Stimulated activated CD8-positive, alpha-beta memory T cell treated with anti-CD3 and anti-CD28 coated beads, Interleukin-12 subunit alpha, Interleukin-12 subunit beta, amount 100 ng/mL, for 1 hour (primary cell): ENCODE measurements at places on chromosomes 12 and 14.

GRCh38 chr14:34971801-34972200, 11.0 kb upstream of the SRP54 start:
- DNase-seq: no peak

DNA sequence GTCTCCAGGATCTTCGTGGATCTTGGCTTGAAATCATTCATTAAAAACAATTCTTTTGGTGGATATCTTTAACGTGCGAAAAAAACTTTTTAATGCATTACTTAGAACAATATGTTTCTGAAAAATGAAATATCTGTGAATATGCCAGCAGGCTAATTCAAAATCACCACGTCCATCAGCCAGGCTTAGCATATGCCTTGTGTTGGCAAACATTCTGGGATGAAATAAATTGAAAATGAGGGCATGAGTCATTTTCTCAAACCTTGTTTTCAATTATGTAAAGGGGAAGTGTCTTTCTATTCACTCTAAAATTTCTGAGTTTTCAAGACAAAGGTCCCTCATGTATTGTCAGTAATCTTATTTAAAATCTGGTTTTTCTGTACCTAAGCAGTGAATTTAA, 393.9 kb downstream of the PAWR start:
- DNase-seq: no peak

DNA sequence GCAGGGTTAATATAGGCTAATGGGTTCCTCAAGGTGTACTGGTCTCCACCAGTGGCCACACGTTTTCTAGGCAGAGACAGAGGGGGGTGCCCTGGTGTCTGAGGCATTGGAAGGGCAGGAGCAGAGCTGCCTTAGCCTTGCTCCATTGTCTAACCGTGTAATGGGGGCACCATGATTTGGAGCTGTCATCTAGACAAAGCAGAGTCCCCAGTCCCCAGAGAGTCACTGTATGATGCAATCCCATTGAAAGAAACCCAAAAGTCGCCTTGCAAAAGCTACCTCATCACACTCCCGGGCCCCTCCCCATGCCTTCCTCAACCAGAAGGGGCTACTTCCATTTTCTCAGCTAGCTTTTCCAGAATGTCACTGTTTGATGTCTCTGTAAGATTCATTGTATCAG, 487.1 kb downstream of the AACS start:
- DNase-seq: no peak

- DNase-seq: no peak
Measured at GRCh38 chr12:54444206-54444605, 25.1 kb upstream of the ITGA5 start.

DNA sequence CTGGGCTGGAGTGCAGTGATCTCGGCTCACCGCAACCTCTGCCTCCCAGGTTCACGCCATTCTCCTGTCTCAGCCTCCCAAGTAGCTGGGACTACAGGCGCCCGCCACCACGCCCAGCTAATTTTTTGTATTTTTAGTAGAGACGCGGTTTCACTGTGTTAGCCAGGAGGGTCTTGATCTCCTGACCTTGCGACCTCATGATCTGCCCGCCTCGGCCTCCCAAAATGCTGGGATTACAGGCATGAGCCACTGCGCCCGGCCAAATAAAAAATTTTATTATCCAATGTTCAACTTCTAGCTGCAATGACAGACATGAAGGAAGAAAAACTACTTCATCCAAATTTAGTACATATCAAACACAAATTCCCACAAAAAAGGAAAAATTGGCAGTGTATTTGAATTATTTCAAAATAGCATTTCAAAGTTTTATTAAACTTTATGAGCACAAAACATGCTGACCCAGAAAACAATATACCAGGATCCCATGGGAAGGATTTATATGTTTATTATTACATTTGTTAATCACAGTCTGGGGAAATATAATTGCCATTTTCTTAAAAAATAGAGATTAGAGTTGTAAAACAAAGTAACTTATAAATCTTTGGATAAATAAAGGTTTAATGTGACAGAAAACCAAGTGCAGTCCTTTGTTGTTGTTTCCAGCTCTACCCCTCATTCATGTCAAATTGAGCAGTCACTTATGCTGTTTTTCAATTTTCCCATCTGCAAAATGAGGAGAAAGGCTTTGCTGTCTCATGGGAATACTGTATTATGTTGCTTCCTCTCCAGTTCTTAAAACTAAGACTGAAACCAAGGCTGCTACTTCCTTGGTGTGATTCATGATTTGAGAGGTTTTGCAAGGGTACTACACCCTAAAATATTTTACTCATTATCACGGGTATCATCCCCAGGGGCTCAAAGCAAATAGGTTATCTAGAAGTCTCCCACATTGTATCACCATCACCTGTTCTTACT, 155.2 kb upstream of the AVPR1A start:
- no peak for DNase-seq

GRCh38 chr12:49790741-49791555, 37.3 kb downstream of the NCKAP5L start:
- DNase-seq: no peak

GRCh38 chr14:50798048-50798421, 32.9 kb downstream of the NIN start:
- DNase-seq: no peak

DNA sequence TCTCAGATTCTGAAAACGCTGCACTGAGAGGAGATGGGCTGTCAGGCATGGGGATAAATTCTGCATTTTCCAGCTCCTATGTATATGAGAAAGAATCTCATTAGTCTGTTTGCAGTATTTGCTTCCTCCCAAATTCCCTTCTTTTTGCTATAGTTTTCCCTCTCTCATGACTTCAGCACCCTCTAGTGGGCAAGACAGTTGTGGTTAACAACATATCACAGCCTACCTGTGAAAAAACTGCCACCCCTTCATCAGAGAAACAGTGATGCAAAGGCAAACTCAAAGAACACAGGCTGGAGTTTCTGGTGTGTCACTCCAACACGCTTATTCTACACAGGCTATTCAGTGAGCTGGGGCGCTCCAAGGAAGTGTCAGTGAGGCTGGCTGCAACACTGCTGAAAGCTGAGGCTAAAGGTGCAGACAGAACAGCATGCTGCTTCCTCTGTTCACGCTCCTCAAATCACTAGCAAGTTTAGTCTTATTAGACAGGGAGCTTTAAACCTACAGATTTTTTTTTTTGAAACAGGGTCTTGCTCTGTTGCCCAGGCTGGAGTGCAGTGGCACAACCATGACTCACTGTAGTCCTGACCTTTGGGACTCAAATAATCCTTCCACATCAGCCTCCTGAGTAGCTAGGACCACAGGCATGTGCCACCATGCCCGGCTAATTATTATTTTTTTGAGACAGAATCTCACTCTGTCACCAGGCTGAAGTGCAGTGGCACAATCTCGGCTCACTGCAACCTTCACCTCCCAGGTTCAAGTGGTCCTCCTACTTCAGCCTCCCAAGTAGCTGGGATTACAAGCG, 19.3 kb downstream of the ZC2HC1C start:
- DNase-seq: peak; percentile 18

GRCh38 chr14:52960627-52961026, 9.8 kb upstream of the FERMT2 start:
- DNase-seq: no peak

GRCh38 chr12:124653169-124653931, 85.9 kb upstream of the NCOR2 start:
- no peak for DNase-seq

GRCh38 chr12:109818905-109819500, 14.2 kb downstream of the TRPV4 start:
- DNase-seq: no peak

DNA sequence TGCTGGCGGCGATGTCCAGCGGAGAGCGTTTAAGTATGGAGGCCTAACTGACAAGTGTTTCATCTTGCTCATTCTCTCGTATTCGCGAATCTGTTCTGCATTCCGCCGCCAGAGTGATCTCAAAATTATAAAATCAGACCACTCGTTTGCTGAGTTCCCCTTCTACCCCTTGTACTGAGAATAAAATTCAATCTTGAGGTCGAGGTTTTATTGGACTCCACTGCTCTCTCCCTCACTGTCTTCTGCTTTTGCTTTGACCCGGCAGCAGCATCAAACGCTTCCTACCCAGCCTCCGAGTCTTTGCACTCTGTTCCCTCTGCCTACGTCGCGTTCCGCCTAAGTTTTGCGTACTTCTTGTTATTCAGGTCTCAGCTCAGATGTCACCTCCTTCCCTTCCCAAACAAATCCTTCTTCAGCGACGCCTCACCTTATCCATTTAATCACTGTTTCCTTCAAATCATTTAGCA, 462 bp downstream of the KNTC1 start:
- DNase-seq: no peak

- DNase-seq: no peak
Measured at GRCh38 chr12:6122201-6122600, 2.3 kb downstream of the VWF start.

DNA sequence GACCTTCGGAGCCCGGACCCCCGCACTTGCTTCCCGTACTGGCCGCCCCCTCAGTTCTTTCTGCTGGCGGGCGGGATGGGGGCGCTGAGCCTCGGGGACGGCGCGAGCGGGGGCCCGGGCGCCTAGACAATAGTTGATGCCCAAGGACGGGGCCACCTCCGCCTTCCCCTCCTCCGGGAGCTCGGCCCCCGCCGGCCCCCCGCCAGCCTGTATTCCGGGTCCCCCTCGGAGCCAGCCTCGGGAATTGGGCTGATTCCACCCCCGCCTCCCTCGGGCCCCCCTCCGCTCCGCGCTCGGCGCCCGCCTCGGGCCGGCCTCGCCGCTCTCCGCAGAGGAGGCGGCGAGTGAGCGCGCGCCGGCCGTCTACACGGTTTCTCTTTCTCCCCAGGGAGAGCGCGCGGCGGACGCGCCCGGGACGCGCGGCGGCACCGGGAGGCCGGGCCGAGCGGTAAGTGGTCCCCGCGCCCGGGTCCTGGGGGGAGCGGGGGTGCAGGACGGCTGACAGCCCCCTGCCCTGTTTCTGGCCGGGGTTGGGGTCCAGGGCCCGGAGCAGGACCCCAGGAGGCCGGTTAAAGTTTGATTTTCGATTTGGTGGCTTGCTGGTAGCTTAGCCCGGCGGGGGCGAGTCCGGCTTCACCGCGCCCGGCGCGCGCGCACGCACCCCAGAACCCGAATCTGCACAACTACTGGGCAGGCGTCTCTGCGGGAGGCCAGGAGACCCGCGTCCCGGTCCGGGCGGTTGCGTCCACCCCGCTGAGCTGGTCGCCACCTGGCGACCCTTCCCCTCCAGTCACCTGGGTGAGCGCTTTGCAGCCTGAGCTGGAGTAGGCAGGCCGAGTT, 413.7 kb downstream of the PCNX1 start:
- peak; percentile 33 for DNase-seq

- DNase-seq: no peak
Measured at GRCh38 chr14:83988275-83988674, 1541.7 kb upstream of the FLRT2 start.

DNA sequence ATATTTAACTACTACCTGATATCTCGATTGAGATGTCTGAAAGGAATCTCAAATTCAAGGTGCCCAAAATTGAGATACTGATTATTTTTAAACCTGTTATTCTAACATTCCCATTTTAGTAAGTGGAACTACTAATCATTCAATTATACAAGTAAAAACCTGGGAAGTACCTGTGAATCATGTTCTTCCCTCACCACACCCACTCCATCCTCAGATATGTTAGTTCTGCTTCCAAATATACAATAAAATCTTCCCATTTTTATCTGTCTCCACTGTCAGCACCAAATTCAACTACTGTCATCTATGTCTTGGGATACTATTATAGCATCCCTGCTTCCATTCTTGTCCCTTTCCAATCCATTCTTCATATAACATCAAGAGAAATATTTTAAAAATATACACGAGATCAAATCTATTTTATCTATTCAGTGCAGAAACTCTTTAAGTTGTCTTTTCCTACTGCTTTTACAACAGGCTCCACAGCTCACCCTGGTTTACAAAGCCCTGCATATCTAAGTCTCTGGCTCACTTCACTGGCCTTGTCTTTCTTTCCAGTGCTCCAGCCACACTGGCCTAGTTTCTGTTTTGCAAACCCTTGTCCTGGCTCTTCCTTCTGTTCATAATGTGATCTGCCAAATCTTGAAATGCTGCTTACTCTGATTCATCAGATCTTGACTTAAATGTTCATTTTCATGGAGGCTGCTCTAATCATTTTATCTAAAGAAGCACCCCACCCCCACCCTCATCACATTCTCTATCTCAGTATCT, 122.3 kb downstream of the PTPRR start:
- DNase-seq: no peak

DNA sequence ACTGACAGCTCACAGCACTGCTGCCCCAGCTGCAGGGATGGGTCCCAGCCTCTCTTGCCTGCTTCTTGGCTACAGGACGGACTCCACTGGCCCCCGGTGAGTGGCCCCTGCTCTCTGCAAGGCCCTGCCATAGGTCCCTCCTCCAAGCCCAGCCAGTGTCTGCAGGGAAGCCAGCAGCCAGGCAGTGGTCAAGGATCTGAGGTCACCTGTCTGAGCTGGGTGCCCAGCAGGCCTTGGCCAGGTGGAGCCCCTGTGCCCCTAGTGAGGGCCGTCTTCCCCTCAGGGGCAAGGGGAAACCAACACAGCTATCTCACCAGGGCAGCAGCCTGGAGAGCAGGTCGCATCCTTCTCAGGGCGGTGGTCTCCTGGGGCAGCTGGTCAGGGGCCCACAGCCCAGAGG, 13.2 kb downstream of the XRCC3 start:
- DNase-seq: no peak

GRCh38 chr12:65419284-65420072, 141.0 kb downstream of the MSRB3 start:
- no peak for DNase-seq
